ENCODE measurements at places on chromosomes 5 and 9. TPM values are rescaled to one million over a fixed set of nuclear protein-coding genes. Genes with fewer than 3 reads are reported as not detected.

GRCh38 chr5:141605523-141606277, 13.1 kb downstream of the DIAPH1 start:
- H3K27me3 ChIP-seq = no peaks in the 10 kb centered on the region
- DNase-seq = no peak
- H3K27ac ChIP-seq = peak overlapping the region; percentile 80

- H3K36me3 ChIP-seq = no peaks in the 10 kb centered on the region
- peak; percentile 82 for DNase-seq
- H3K27me3 ChIP-seq = no peaks in the 10 kb centered on the region
- H3K27ac ChIP-seq = no peak overlapping the region
Measured at GRCh38 chr9:36436909-36437308, 36.8 kb upstream of the RNF38 start.

DNA sequence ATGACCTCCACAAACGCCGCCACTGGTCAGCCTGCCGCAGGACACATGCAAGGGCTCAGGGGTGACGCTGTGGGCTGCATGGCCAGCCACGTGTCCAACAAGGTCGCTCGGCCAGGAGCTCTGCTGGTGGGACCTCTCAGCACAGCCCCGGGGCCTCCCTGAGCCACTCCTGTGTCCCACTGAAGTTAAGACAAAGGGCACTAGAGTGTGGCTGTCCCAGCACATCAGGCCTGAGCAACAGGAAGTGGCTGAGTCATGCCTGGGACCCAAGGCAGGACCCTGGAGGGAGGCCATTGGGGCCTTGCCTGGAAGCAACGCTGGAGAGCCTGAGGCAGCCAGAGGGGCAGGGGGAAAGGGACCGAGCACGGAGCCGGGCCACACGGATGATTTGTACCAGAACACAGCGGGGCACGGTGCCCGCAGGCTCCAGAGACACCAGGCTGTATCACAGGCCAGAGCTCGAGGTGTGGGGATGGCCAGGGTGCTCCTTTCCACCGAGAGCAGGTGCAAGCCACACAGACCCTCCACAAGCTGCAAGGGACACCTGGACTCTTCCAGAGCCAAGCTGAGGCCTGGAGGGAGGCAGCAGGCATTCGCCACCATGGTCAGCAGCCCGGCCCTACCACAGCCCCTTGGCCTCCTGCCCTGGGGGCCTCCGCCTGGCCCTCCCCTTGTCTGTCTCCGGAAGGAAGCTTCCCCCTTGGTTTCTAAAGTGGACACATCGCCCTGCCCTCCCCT, 6.5 kb upstream of the TMEM210 start:
- no peak for DNase-seq
- H3K4me1 ChIP-seq = no peaks in the 10 kb centered on the region
- no peaks in the 10 kb centered on the region for H3K27me3 ChIP-seq
- H3K4me3 ChIP-seq = no peak overlapping the region

DNA sequence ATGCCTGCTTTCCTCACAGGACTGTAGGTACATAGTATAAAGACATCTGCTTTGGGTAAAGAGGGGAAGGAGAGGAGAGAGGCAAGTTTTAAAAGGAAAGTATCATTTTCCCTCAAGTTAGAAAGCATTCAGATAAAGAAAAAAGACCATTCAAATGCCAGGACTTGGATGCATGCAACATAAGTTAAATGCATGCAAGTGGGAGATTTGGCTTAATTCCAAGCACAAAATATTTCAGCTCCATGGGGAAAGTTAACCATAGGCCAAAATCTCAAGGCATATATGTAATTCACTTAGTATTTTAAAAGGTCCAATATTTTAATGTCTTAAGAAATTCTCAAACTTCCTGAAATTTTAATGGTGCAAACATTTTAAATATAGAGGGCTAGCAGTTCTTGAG, 36.4 kb downstream of the POU5F2 start:
- no peak overlapping the region for H3K4me3 ChIP-seq
- no peak overlapping the region for H3K27ac ChIP-seq
- H3K36me3 ChIP-seq = no peaks in the 10 kb centered on the region

- H3K27ac ChIP-seq = no peak overlapping the region
- H3K4me3 ChIP-seq = no peak overlapping the region
- H3K27me3 ChIP-seq = no peaks in the 10 kb centered on the region
Measured at GRCh38 chr9:23962101-23962500, 136.1 kb upstream of the ELAVL2 start.

DNA sequence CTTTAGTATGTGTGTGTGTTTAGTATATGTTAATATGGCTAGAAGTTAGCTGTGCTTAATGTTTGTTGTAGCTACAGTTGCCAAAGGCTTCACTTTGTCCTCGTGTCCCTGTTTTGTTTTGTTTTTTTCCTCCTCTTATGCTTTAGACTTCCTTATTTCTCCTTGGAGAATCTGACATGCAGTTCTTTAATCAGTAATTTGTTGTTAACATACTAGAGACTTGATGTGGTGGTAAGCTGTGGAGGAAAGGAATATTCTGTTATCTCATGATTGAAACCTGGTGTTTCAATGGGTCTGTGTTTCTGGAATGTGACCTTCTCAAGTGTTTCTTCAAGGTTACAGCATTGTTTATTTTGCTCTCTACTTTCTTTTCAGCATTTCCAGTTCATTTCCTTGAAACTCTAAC, 515.6 kb upstream of the ST8SIA4 start:
- H3K27me3 ChIP-seq = no peaks in the 10 kb centered on the region
- no peak for DNase-seq
- peaks cover 11% of the 10 kb centered on the region for H3K4me1 ChIP-seq
- peak overlapping the region; percentile 56 for H3K27ac ChIP-seq
- H3K4me3 ChIP-seq = no peak overlapping the region
- H3K36me3 ChIP-seq = no peaks in the 10 kb centered on the region

DNA sequence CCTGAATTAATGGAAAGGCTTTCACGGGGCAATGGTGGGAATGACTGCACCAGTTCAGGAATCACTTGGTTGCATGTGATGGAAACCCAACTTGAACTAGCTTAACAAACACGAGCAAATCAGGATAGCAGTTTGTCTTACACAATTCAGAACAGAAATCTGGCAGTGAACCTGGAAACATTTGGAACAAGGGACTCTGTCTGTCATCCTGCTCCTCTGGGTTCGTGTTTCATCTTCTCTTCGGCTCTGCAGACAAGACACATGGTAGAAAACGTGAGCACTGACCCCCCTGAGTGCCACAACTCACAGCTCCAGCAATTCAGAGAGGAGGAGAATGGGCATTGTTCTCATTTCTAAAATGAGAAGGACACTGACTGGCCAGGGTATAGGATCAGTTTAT, 218.1 kb upstream of the NREP start:
- no peaks in the 10 kb centered on the region for H3K27me3 ChIP-seq
- no peak overlapping the region for H3K27ac ChIP-seq

DNA sequence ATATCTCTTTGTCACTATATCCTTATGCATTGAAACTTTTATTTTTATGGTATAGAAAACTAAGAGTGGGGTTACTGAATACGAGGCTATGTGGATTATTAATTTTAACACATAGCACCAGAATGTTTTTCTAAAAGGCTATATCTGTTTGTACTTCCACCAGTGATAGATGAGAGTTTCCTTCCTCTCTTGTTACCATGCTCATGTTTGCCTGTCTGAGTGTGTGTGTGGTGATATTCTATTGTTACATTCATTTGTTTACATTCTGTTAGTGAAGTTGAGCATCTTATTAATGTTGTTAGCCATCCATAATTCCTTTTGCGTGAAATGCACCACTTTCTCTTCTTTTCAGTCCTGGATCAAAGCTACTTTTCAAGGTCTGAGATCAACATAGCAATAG, 54.1 kb upstream of the ALDH1A1 start:
- H3K4me3 ChIP-seq = no peak overlapping the region
- no peaks in the 10 kb centered on the region for H3K36me3 ChIP-seq
- no peak overlapping the region for H3K27ac ChIP-seq
- H3K4me1 ChIP-seq = no peaks in the 10 kb centered on the region
- DNase-seq = no peak

- no peak overlapping the region for H3K4me3 ChIP-seq
- no peaks in the 10 kb centered on the region for H3K36me3 ChIP-seq
- no peak overlapping the region for H3K27ac ChIP-seq
- no peaks in the 10 kb centered on the region for H3K27me3 ChIP-seq
- peaks cover 21% of the 10 kb centered on the region for H3K4me1 ChIP-seq
- DNase-seq = no peak
Measured at GRCh38 chr5:111742177-111742994, 14.6 kb downstream of the NREP start.

- H3K36me3 ChIP-seq = no peaks in the 10 kb centered on the region
- H3K27ac ChIP-seq = no peak overlapping the region
- no peak overlapping the region for H3K4me3 ChIP-seq
- no peaks in the 10 kb centered on the region for H3K27me3 ChIP-seq
Measured at GRCh38 chr5:169164481-169164925, 136.4 kb downstream of the SLIT3 start.

DNA sequence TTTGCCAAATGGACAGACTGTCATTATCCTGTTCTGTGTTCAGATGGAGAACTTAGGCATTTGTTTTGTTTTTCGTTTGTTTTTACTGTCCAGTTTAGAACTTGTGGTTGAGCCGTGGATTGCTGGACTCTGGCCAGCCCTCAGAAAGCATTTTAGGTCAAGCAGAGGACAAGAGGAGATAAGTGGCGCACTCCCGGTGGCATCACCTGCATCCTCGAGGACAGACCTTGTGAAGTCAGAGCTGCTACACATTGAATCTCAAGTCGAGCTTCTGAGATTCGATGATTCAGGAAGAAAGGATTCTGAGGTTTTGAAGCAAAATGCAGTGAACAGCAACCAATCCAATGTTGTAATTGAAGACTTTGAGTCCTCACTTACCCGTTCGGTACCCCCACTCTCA, 8.9 kb downstream of the MTRR start:
- no peaks in the 10 kb centered on the region for H3K27me3 ChIP-seq
- peaks cover 81% of the 10 kb centered on the region for H3K36me3 ChIP-seq
- peak overlapping the region; percentile 7 for H3K27ac ChIP-seq
- no peak overlapping the region for H3K4me3 ChIP-seq
- peaks cover 29% of the 10 kb centered on the region for H3K4me1 ChIP-seq
- no peak for DNase-seq

- H3K36me3 ChIP-seq = no peaks in the 10 kb centered on the region
- no peak for DNase-seq
- H3K4me3 ChIP-seq = no peak overlapping the region
- no peaks in the 10 kb centered on the region for H3K27me3 ChIP-seq
Measured at GRCh38 chr5:169423580-169424278, 122.8 kb upstream of the SLIT3 start.

DNA sequence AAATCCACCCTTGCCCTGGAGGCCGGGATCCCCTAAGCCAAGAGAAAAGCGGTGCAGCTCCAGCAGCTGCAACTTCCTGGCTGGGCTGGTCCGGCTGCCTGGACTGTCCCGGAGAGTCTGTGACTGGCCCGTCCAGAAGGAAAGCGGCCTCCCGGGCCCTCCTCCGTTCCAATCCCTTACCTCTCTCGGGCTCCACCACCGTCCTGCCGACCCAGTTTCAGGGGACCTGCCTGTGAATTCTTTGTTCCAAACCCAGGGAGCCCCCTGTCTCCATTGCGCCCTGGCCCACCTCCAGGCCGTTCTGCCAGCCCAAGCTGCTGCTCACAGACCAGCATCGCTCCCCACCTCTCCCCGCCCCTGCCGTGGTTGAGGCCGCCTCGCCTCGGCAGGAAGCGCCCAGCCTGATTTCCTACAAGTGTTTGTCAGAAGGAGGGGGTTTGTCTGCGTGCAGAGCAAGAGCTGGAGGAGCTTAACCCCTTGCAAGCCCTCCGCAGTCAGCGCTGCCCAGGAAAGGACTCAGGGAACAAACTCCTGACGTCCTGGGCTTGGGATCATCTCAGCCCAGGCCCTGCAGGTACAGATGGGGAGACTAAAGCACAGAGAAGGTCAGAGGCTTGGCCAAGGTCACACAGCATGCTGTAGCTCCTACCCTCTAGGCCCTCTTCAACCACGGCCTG, at the start of gene AKNA:
TSS of gene AKNA (minus strand) at position 303 of the 677 bp plus-strand sequence. CDS start 6,649 bp downstream, outside the sequence.
- H3K36me3 ChIP-seq = no peaks in the 10 kb centered on the region
- peak within 1 kb of the TSS; percentile 69 for H3K4me3 ChIP-seq
- H3K27me3 ChIP-seq = no peaks in the 10 kb centered on the region
- DNase-seq = peak; percentile 91
- peaks cover 77% of the 10 kb centered on the region for H3K4me1 ChIP-seq

DNA sequence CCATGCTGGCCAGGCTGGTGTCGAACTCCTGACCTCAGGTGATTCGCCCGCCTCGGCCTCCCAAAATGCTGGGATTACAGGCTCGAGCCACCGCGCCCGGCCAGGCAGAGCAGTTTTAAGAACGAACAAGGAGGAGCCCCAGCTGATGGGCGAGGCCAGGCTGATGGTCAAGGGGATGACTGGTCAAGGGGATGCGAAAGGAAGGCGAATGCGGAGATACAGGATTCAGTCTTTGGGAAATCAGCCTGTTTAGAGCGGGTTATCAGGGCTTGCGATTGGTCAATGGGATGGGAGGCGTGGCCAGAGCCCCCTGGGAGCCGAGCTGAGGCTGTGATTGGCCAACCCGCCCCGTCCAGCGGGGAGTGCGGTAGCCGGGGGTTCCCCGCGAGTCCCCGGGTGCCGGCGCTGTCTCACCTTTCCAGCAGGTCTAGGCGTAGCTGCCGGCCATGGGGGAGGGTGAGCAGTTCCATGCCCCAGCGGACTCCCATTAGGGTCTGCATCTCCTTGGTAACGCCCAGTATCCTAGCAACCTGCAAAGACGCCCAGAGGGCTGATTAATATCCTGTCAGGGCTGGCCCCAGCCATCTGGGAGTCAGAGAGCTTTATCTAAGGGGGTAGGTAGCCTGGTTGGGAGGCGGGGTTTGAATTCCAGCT, 7.5 kb upstream of the TOR2A start:
- H3K36me3 ChIP-seq = peaks cover 69% of the 10 kb centered on the region
- H3K27me3 ChIP-seq = no peaks in the 10 kb centered on the region
- peak overlapping the region; percentile 26 for H3K4me3 ChIP-seq
- peaks cover 12% of the 10 kb centered on the region for H3K4me1 ChIP-seq
- DNase-seq = no peak

- no peak for DNase-seq
- H3K36me3 ChIP-seq = peaks cover 65% of the 10 kb centered on the region
- peaks cover 11% of the 10 kb centered on the region for H3K4me1 ChIP-seq
Measured at GRCh38 chr5:1494780-1495524, 28.8 kb downstream of the LPCAT1 start.

- DNase-seq = no peak
- no peaks in the 10 kb centered on the region for H3K4me1 ChIP-seq
- H3K27me3 ChIP-seq = peaks cover 19% of the 10 kb centered on the region
Measured at GRCh38 chr5:135514116-135514515, 21.6 kb downstream of the NEUROG1 start.

GRCh38 chr9:137797206-137798120, 80.1 kb upstream of the CACNA1B start:
- peaks cover 88% of the 10 kb centered on the region for H3K36me3 ChIP-seq
- DNase-seq = no peak
- no peak overlapping the region for H3K27ac ChIP-seq
- no peaks in the 10 kb centered on the region for H3K4me1 ChIP-seq
- H3K27me3 ChIP-seq = no peaks in the 10 kb centered on the region

The SOX30 gene
- 0.12 TPM for total RNA-seq

The SLC36A3 gene
- not detected for total RNA-seq

The PRELID2 gene
- total RNA-seq = 9.2 TPM

The PCDHB13 gene
- 3.2 TPM for total RNA-seq

The LCN9 gene
- total RNA-seq = not detected

The FOXD4L4 gene
- total RNA-seq = 0.23 TPM

The OTULINL gene
- total RNA-seq = 104 TPM

The TGFBR1 gene
- total RNA-seq = 72.0 TPM

All from upper lobe of right lung (tissue), 1 donor.